SJSA1 (cell line): ENCODE measurements at places on chromosomes 6 and 20. TPM values are rescaled to one million over a fixed set of nuclear protein-coding genes. Genes with fewer than 3 reads are reported as not detected.

GRCh38 chr20:55415567-55416142, 589.7 kb downstream of the CBLN4 start:
- H3K4me3 ChIP-seq: no peak overlapping the region
- H3K27me3 ChIP-seq: no peaks in the 10 kb centered on the region
- H3K27ac ChIP-seq: no peak overlapping the region
- DNase-seq: no peak
- H3K36me3 ChIP-seq: no peaks in the 10 kb centered on the region

The NNAT gene
- total RNA-seq: not detected in 2 replicates

- no peak for DNase-seq
- peak overlapping the region; percentile 33; the same call in 1 of the 2 replicates for H3K27ac ChIP-seq
- H3K36me3 ChIP-seq: peaks cover 23% of the 10 kb centered on the region
- H3K4me3 ChIP-seq: no peak overlapping the region
These were observed 24.4 kb downstream of the PTPN1 start for GRCh38 chr20:50534567-50534966.

The ZBP1 gene
- not detected in 2 replicates for total RNA-seq

The SEL1L2 gene
- total RNA-seq: not detected in 2 replicates
